ENCODE measurements at places on chromosomes 2 and 18.

DNA sequence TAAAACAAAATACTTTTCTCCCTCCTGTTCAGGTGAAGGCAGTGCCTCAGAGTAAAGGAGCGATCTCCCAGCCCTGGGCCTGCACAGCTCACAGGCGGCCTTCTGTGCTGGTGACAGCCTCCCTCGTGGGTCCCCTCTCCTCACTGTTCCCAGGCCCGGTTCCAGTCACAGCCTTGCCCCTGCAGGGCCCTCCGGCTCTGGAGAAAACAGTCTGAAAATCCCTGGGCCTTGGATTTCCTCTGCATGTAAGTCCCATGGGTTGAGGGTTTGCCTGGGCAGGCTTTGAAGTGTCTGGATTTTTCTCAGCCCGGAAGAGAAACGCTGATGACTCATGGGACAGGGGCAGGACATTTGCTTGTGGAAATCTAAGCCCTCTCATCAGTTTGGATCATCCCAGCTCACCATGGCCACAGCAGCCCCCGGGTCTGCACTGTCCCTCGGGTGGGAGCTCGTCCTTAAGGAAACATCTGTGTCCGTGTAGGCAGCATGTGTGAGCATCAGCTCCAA, 186.1 kb upstream of the RAB12 start:
- H3K27ac ChIP-seq: no peak overlapping the region
- no peak for DNase-seq
- H3K4me1 ChIP-seq: no peaks in the 10 kb centered on the region
- H3K36me3 ChIP-seq: no peaks in the 10 kb centered on the region
- no peak overlapping the region for H3K4me3 ChIP-seq

DNA sequence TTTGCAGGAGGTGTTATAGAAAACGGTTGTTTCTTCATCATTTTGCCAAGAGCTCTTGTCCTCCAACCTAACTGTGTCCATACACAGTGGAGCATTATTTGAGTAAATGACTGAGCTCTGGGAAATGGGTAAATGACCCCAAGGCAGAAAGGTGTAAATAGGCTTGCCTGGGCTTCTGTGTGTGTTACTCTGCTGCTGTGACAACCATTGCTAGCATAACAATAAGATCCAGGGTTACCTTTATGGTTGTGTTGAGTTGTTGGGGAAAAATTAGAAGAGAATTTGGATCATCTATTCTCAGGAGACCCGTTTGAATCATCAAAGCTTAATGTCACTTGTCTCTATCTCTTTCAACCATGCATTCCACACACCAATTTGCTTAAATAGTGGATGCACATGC, 672.7 kb downstream of the DPP10 start:
- H3K4me3 ChIP-seq: no peak overlapping the region
- no peaks in the 10 kb centered on the region for H3K27me3 ChIP-seq
- no peaks in the 10 kb centered on the region for H3K4me1 ChIP-seq
- no peaks in the 10 kb centered on the region for H3K36me3 ChIP-seq
- no peak for DNase-seq

DNA sequence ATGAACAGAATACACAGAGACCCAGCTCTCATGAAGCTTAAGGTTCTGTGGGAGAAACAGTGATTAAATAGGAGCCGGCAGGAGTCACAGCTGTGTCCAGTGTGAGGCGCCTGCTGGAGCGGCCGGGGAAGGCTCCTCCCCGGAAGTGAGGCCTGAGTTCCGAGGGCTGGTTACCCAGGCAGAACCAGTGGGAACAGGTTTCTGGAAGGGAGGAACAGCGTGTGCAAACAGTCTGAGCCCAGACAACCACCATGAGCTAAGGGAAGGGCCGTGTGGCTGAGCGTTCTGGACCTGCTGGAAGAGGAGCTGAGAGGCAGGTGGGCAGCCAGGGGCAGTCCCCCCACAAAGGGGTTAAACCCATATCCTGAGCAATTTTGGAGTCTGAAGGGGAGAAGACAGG, 26.0 kb upstream of the NPAS2 start:
- H3K36me3 ChIP-seq: no peaks in the 10 kb centered on the region
- no peak overlapping the region for H3K4me3 ChIP-seq
- no peak overlapping the region for H3K27ac ChIP-seq
- H3K4me1 ChIP-seq: no peaks in the 10 kb centered on the region
- DNase-seq: no peak

GRCh38 chr2:149873936-149874335, 286.4 kb upstream of the MMADHC start:
- H3K27me3 ChIP-seq: no peaks in the 10 kb centered on the region
- H3K36me3 ChIP-seq: no peaks in the 10 kb centered on the region
- no peaks in the 10 kb centered on the region for H3K4me1 ChIP-seq
- DNase-seq: no peak
- no peak overlapping the region for H3K27ac ChIP-seq

DNA sequence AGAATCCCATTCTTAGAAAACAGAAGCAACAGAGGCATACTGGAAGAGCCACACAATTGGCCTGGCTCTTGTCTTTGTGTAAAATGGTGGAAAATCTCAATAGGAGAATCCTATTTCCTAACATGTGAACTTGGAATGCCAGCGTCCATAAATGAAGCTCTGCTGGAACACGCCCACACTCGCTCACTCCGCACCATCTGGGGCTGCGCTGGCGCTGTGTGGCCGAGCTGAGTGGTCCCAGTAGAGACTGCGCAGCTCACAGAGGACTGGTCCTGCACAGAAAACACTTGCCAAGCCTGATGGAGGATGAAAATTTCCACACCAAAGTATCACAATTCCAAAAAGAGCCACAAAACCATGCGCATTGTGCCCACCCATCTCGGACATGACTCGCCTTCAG, 56.2 kb downstream of the PXDN start:
- H3K36me3 ChIP-seq: no peaks in the 10 kb centered on the region
- no peak overlapping the region for H3K27ac ChIP-seq
- no peak for DNase-seq
- H3K27me3 ChIP-seq: peaks cover 2% of the 10 kb centered on the region
- no peaks in the 10 kb centered on the region for H3K4me1 ChIP-seq
- H3K4me3 ChIP-seq: no peak overlapping the region

DNA sequence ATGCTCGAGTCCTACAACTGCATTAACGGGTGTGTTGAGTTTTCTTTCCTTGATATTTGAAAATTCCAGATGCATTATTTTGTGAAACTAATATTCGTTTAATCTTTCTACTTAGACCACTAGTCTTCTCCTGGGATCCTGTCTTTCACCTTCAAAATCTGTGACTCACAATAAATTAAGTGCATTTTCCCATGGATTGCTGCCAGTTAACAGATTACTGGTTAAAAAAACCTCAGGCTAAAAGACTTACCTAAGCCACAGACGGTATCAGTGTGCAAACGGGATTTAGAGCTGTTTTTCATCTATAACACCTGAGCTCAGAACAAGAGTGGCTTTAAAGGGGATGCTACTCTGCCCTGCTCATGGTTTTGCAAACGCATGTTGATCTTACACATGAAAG, 10.2 kb downstream of the FECH start:
- peaks cover 30% of the 10 kb centered on the region for H3K36me3 ChIP-seq
- no peak for DNase-seq
- no peak overlapping the region for H3K27ac ChIP-seq
- H3K4me1 ChIP-seq: peaks cover 11% of the 10 kb centered on the region
- H3K27me3 ChIP-seq: no peaks in the 10 kb centered on the region
- H3K4me3 ChIP-seq: no peak overlapping the region

DNA sequence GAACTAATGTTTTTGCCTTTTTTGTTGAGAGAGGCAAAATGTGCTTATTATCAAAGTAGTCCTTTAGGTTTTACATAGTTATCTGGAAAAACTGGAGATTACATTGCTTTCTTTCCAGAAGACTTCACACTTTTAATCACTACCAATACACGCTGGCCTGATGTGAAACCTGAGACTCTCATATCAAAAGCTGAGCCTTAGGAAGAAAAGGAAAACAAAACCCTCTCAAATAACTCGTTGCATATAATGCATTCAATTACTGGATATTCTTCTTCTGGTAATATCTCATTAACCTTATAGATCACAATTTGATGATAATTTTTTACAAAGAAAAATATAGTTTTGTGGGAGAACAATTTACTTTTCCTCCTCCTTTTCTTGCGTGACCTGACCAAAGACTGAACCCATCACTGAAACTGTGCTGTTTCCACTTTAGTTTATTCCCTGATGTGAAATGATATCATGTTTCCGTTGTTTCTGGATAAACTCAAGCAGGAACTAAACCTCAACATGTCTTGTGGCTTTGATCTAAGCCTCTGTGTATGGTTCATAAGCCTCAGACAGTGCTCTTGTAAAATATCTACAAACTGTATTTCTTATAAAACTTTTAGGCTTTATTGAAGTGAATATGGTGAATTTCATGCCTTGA, 332.4 kb downstream of the GULP1 start:
- peaks cover 4% of the 10 kb centered on the region for H3K27me3 ChIP-seq
- no peak overlapping the region for H3K27ac ChIP-seq
- no peaks in the 10 kb centered on the region for H3K36me3 ChIP-seq
- H3K4me1 ChIP-seq: no peaks in the 10 kb centered on the region
- H3K4me3 ChIP-seq: no peak overlapping the region

GRCh38 chr18:57428221-57429150, 6.7 kb upstream of the ONECUT2 start:
- DNase-seq: no peak
- H3K27ac ChIP-seq: no peak overlapping the region
- no peak overlapping the region for H3K4me3 ChIP-seq
- H3K36me3 ChIP-seq: peaks cover 5% of the 10 kb centered on the region

GRCh38 chr2:235698491-235698890, 204.6 kb downstream of the AGAP1 start:
- no peaks in the 10 kb centered on the region for H3K36me3 ChIP-seq
- H3K4me3 ChIP-seq: no peak overlapping the region
- no peaks in the 10 kb centered on the region for H3K4me1 ChIP-seq
- H3K27me3 ChIP-seq: peaks cover 3% of the 10 kb centered on the region
- no peak overlapping the region for H3K27ac ChIP-seq

GRCh38 chr2:186108470-186108869, 369.9 kb downstream of the FSIP2 start:
- H3K27me3 ChIP-seq: no peaks in the 10 kb centered on the region
- H3K4me1 ChIP-seq: peaks cover 11% of the 10 kb centered on the region
- peaks cover 3% of the 10 kb centered on the region for H3K36me3 ChIP-seq
- DNase-seq: no peak
- H3K27ac ChIP-seq: no peak overlapping the region

DNA sequence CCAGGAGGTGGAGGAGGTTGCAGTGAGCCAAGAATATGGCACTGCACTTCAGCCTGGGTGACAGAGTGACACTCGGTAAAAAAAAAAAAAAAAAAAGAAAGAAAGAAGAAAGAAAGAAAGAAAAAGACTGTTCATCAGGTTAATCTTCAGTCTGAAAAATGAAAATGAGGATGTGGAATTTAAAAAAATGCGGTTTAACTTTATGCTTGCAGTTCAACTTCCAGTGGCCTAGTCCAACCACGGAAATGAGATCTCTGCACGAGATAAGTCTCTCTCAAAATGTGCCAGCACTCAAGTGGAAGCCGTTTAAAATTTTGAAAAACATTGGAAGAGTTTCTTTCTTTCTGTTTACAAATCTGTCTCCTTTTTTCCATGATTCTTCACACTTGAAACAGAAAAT, 112.1 kb downstream of the DOCK10 start:
- H3K27me3 ChIP-seq: no peaks in the 10 kb centered on the region
- DNase-seq: no peak
- peak overlapping the region; percentile 98 for H3K27ac ChIP-seq
- H3K4me1 ChIP-seq: peaks cover 99% of the 10 kb centered on the region
- H3K4me3 ChIP-seq: peak overlapping the region; percentile 14
- peaks cover 50% of the 10 kb centered on the region for H3K36me3 ChIP-seq

- H3K4me1 ChIP-seq: peaks cover 4% of the 10 kb centered on the region
- DNase-seq: no peak
- H3K36me3 ChIP-seq: no peaks in the 10 kb centered on the region
Measured at GRCh38 chr2:231323316-231323715, 72.2 kb upstream of the B3GNT7 start.

DNA sequence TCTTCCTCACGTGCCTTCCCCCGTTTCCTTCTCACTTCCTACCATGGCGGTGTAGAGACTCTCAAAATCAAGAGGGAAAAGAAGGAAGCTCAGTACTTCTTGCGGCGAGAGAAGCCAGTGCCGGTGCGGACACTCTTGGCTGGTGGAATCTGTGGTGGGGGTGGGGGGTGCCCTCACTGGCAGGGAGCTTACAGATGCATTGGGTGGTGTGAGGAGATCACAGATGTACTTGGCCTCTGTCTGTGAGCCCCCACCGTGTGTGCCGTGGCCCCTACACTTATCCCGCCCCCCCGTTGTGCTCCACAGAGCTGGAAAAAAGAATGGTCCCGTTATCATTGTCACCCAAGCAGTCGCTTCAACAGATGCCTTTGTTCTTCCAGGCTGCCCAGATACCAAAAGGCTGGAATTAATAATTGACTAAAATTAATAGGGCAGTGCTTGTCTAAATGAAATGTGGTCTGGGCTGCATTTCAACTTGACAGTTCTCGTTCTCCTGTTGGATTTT, 79.8 kb downstream of the VAPA start:
- no peak overlapping the region for H3K4me3 ChIP-seq
- no peak for DNase-seq
- H3K27me3 ChIP-seq: peaks cover 10% of the 10 kb centered on the region
- H3K4me1 ChIP-seq: no peaks in the 10 kb centered on the region
- peaks cover 3% of the 10 kb centered on the region for H3K36me3 ChIP-seq
- H3K27ac ChIP-seq: no peak overlapping the region

DNA sequence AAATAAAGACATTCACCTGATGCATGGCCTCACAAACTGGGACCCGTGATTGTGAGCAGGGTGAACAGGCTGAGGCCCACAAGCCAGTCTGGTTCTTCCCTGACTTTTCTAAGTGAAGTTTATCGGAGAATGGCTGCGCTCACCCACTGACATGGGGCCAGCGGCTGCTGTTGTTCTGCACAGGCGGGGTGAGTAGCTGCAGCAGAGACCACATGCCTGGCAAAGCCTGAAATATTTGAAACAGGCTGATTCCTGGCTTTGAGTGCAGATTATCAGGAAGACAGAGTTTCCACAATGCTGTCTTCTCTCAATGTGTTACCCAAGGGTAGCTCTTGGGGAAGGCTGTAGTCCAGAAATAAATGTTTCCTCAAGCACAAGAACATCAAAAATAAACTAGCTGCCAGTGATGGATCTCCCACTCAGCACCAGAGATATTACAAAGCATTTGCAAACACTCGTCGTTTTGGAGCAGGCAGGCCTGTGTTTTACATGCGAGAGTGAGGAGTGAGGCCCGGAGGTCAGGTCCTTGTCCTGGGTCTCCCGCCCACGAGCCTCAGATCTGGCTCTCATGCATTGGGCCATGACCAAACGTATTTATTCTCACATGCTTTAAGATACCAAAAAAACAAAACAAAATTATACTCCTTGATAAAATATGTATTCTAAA, 647.1 kb downstream of the GALR1 start:
- no peak for DNase-seq
- peaks cover 14% of the 10 kb centered on the region for H3K27me3 ChIP-seq
- no peaks in the 10 kb centered on the region for H3K36me3 ChIP-seq
- no peak overlapping the region for H3K27ac ChIP-seq
- peaks cover 5% of the 10 kb centered on the region for H3K4me1 ChIP-seq

DNA sequence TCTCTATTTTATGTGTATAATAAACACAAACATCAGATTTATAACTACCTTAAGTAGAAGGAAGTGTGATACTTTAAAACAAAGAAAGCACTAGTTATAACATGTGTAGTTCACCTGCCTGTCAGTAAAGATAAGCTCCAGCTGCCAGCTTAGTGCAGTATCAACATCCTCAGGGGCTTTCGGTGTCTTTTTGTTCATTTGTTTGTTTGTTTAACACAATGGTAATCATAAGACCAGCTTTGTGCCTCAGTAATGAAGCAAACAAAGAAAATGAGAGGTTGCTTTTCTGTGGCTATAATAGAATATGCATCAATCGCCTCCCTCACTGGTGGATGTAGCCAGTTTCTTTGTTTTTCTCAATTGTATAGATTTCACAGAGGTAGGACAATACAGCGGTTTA, 1499.0 kb upstream of the TMEFF2 start:
- H3K36me3 ChIP-seq: no peaks in the 10 kb centered on the region
- H3K27ac ChIP-seq: no peak overlapping the region
- DNase-seq: no peak
- no peaks in the 10 kb centered on the region for H3K27me3 ChIP-seq
- no peak overlapping the region for H3K4me3 ChIP-seq
